ENCODE measurements at places on chromosomes 6 and 20.

- no peak for DNase-seq
Observed at GRCh38 chr6:11493974-11494373, 43.6 kb upstream of the TMEM170B start.

DNA sequence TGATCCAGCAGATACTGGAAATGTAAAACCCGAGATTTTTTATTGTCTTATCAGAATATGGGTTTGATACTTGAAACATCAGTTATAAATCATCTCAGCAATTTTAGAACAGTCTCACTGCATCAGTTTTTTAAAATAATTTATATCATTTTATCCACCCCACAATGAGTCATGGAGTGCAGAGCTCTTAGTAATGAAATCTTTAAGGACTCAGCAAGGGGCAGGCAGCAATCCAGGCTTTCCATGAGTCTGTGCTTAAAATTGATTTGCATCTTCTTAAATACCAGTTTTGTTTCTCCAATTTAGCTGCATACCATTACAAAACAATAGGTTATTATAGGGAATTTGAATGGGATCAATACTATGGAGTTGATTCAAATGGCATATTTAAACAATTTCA lies 832.3 kb downstream of the C6orf118 start:
- DNase-seq, result no peak

DNA sequence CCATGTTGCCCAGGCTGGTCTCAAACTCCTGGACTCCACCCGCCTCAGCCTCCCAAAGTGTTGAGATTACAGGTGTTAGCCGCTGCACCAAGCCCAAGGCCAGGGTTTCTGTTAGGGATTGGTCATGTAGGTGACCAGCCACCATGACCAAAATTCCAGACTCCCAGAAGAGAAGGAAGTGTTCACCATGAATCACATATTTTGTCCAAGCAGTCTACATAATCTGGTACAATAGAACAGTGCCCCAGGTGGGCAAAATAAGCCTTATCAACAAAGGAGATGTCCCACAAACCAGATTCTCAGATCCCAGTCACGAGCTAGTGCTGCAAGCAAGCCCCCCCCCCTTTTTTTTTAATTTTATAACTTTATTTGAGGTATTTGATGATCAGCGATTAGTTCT lies 20.0 kb downstream of the ZNF341 start:
- no peak for DNase-seq

- DNase-seq, result no peak
Observed at GRCh38 chr6:20169119-20169557, 43.1 kb downstream of the MBOAT1 start.

GRCh38 chr20:49681850-49682216 lies 31.8 kb downstream of the B4GALT5 start:
- no peak for DNase-seq

DNA sequence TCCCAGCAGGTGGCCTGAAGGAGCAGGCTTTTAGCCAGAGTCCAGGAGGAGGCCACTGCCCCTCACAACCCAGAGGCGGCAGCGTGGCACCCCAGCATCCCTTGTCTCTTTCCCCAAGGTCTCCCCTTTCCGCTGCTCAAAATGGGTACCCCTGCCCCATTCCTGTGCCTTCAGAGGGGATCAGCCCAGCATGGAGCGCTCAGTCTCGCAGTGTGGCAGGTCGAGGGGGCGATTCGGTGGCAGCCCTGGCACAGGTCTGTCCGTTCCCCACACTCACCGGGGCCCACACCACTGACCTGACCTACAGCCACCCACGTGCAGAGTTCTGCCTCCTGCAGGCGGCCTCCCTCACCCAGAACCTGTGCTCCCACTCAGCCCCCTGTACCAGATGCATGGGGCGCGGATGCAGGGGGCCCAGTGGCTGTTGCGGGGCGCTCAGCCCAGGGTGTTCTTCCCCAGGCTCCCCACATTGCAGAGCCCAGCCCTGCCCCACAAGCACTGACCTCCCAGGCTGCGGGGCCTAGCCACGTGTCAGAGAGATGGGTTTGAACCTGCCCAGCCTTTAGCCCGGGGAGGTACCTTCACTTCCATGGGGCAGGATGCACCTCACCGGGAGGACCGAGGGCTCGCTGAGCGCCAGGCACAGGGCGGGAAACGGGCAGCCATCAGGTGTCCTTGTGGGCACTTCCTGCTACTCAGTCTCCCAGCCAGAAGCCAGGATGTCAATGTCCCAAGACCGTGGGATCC lies 41.8 kb downstream of the DSTN start:
- DNase-seq, result no peak

DNA sequence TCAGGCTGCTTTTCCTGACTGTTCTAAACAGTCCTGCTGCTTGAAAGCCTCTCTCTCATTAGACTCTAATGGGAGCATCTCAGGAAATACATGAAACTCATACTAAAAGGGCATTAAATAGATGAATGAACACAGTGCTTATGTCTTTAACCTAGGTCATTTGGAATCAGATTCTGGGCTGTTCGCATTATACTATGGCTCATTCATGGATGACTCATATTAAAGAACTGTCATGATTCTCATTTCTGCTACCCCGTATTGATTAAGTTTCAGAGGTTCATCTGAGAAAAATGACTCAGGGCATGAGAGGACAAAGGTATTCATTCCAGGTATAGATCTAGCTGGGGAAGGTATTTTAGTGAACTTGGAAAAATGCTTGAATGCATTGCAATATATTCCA lies 335.5 kb downstream of the GJA1 start:
- DNase-seq, result no peak

Data from cortex of kidney (tissue), 1 donor.